Stimulated activated naive B cell treated with anti-CD40 and anti-IgM and Interleukin-4, amounts not matched to agents 10 μg/mL and 1 μg/mL and 100 μg/mL, for 72 hours (primary cell): ENCODE measurements at places on chromosomes 2 and 18.

GRCh38 chr2:36754578-36754977 is 58.1 kb downstream of the VIT start:
- H3K4me3 ChIP-seq = no peak overlapping the region
- H3K36me3 ChIP-seq = no peaks in the 10 kb centered on the region
- H3K27me3 ChIP-seq = peaks cover 9% of the 10 kb centered on the region
- DNase-seq = no peak

- no peaks in the 10 kb centered on the region for H3K4me1 ChIP-seq
- DNase-seq = no peak
- no peak overlapping the region for H3K4me3 ChIP-seq
- H3K27me3 ChIP-seq = peaks cover 23% of the 10 kb centered on the region
These were observed 84.1 kb upstream of the SLC66A3 start for GRCh38 chr2:11071211-11071610.

DNA sequence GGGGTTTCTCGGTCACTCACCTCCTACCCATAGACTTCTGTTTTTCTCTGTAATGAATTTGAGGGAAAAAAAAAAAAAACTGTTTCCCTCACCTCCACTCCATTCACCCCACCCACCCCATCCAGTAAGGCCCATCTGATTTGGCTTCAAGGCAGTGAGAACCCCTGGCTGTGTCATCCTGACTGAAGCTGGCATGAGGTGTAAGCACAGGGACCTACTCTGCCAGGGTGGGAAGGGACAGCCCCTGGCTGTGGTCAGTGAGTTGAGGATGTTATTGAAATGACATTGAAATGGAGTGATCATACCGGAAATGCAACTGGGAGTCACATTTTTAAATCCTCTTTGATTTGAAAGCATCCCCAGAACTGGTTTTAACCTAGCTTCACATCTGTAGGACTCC is 19.1 kb upstream of the BCL2L11 start:
- DNase-seq = no peak
- H3K36me3 ChIP-seq = no peaks in the 10 kb centered on the region
- no peak overlapping the region for H3K4me3 ChIP-seq

DNA sequence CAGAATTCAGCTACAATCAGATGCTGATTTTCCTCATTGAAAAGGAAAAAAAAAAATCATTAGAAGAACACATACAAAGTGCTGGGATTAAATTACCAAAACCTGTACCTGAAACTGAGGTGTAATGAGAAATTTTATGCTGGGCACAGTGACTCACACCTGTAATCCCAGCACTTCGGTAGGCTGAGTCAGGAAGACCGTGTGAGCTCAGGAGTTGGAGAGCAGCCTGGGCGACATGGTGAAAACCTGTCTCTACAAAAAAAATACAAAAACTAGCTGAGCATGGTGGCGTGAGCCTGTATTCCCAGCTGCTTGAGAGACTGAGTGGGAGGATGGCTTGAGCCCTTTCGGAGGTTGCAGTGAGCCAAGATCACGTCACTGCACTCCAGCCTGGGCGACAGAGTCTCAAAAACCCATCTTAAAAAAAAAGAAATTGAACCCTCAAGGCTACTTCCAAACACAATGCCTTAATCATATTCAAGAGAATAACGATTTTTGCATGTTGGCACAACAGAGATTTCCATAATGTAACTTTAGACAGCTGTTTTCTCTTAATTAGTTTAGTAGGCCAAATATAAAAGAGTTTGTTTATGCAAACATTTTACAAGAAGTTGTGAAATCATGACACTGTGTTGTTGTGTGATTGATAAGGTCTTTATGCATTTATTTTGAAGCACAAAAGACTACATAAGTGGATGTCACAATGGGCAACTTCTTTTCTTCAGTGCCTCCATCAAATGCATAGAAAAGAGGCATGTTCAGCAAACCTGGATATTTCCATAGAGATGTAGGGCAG is 63.9 kb downstream of the FAM161A start:
- H3K27me3 ChIP-seq = peaks cover 19% of the 10 kb centered on the region
- H3K4me1 ChIP-seq = peaks cover 4% of the 10 kb centered on the region
- H3K36me3 ChIP-seq = peaks cover 1% of the 10 kb centered on the region
- H3K4me3 ChIP-seq = no peak overlapping the region
- DNase-seq = no peak
